ENCODE measurements at places on chromosomes 11 and 22.

GRCh38 chr11:127137771-127138280 is 137.3 kb upstream of the KIRREL3 start:
- no peak overlapping the region for H3K27ac ChIP-seq
- H3K27me3 ChIP-seq: no peaks in the 10 kb centered on the region
- no peak overlapping the region for H3K4me3 ChIP-seq
- no peaks in the 10 kb centered on the region for H3K36me3 ChIP-seq
- H3K4me1 ChIP-seq: no peaks in the 10 kb centered on the region
- no peak for DNase-seq

GRCh38 chr11:85021058-85021457 is 606.1 kb downstream of the DLG2 start:
- H3K4me1 ChIP-seq: no peaks in the 10 kb centered on the region
- no peak overlapping the region for H3K27ac ChIP-seq
- H3K36me3 ChIP-seq: no peaks in the 10 kb centered on the region
- no peak for DNase-seq
- no peaks in the 10 kb centered on the region for H3K27me3 ChIP-seq

DNA sequence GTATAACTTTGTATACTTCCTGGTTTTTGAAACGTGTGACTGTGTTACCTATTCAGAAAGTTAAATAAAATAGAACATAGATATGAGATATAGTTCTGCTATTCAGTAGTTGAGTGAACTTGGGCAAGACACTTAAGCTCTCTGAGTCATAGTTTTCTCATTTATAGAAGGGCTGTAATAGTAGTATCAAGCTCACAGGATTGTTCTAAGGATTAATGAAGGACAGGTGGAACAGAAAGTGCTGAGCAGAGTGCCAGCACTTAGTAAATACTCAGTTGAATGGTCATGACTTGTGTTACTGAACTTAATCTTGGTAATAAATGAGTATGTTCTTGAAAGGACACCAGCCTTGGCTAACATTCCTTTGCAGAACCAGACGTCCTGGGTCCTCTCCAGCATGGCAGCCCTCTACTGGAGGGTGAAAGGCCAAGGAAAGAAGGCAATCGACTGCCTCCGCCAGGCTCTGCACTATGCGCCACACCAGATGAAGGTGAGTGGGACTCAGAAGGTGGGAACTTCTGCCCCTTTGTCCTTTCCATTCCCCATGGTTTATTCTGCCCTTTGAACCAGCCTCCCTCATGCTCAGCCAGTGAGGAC is 131.2 kb downstream of the TTC17 start:
- DNase-seq: no peak
- no peak overlapping the region for H3K27ac ChIP-seq
- H3K27me3 ChIP-seq: no peaks in the 10 kb centered on the region
- no peak overlapping the region for H3K4me3 ChIP-seq

DNA sequence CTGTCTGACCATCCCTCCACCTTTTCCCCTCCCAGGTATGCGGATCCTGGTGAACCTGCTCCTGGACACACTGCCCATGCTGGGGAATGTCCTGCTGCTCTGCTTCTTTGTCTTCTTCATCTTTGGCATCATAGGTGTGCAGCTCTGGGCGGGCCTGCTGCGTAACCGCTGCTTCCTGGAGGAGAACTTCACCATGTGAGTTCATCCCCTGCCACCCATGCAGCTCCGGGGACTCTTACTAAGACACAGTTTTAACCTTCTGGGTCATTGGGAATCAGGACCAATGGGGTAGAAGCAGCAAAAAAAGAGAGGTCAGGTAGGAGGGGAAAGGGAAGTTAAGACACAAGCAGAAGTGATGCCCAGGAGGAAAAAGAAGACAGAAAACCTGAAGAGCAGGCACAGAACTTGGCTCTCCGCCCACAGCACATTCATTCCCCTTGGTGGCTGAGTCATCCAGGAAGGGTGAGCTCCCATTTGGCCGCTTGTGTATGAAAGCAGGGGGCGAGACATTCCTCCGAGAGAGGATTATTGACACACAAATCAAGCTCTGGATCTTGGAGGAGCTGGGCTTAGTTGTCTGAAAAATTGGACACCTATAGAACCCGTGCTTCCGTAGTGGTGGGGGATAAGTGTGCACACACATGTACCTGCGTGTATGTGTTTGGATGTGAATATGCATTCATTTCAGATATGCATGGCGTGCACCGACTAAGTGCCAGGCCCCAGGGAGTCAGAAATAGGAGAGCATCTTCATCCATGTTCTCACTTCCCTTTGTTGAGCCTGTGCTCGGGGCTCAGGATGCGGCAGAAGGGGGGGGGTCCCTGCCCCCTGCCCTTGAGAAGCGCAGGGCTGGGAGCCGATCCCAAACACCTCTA is 64.2 kb downstream of the CACNA1I start:
- no peaks in the 10 kb centered on the region for H3K36me3 ChIP-seq
- H3K27ac ChIP-seq: no peak overlapping the region
- DNase-seq: no peak

DNA sequence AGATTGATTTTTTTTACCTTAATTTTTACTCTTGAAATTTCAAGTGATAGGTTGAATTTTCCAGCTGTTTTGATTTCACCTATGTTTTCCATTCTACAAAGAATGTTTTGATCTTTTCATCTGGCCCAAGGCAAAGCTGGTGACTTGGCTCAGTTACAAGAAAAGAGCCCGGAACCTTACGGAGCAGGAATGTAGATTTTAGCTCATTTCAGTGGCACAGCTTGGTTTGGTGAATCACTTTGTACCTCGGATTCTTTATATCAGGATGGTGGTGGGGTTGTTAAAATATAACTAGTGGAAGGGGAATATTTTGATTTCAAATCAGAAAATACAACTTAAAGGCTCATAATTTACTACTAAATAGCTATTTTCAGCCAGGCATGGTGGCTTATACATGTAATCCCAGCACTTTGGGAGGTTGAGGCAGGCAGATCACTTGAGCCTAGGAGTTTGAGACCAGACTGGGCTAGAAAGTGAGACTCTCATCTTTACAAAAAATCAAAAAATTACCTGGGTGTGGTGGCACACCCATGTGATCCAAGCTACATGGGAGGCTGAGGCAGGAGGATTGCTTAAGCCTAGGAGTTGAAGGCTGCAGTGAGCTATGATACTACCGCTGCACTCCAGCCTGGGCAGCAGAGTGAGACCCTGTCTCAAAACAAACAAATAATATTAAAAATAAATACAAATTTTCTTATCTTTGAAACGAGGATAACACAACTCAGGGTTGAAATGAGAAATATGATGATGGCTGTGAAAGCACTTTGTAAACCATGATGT is 9.4 kb upstream of the GRIK4 start:
- no peak overlapping the region for H3K4me3 ChIP-seq
- no peak for DNase-seq
- no peak overlapping the region for H3K27ac ChIP-seq
- no peaks in the 10 kb centered on the region for H3K36me3 ChIP-seq

DNA sequence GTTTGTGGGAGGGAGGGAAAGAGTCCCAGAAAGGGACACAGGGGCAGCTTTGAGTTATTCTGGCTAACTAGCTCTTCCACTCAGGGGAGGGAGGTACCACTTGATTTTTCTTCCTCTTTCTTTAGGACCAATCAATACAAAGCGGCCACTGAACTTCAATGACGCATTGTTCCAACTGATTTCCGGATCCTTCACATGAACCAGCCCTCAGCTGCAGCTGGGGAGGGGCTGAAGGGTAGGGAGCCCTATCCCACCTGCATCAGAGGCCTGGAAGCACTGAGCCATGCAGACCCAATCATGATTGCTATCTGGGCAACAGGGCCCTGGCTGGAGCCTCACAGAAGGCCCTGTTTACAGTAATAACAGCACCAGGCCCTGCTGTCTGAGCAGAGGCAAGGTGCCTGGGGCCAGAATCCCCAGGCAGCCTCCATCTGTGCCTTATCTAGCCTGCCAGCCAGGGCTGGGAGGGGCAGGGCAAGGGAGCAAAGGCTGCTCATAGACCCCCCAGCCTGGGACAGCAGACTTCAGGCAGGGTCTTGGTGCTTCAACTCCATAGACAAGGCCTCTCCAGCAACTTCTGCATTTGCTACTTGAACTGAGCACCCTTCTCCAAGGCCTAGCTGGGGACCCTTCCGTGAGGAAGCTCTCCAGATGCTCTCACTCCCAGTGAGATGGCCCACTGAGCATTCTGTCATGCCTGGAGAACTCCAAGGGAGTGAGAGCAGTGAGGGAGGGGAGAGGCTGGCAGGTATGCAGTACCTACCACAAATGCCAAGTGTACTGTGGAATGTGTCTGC is 22.5 kb downstream of the CLPB start:
- DNase-seq: no peak
- H3K4me1 ChIP-seq: peaks cover 4% of the 10 kb centered on the region
- H3K36me3 ChIP-seq: no peaks in the 10 kb centered on the region
- H3K4me3 ChIP-seq: no peak overlapping the region
- no peaks in the 10 kb centered on the region for H3K27me3 ChIP-seq

- H3K4me3 ChIP-seq: no peak overlapping the region
- H3K36me3 ChIP-seq: peaks cover 12% of the 10 kb centered on the region
- no peak overlapping the region for H3K27ac ChIP-seq
- no peaks in the 10 kb centered on the region for H3K27me3 ChIP-seq
- no peak for DNase-seq
Observed at GRCh38 chr22:38244106-38244505, 28.7 kb downstream of the TMEM184B start.

DNA sequence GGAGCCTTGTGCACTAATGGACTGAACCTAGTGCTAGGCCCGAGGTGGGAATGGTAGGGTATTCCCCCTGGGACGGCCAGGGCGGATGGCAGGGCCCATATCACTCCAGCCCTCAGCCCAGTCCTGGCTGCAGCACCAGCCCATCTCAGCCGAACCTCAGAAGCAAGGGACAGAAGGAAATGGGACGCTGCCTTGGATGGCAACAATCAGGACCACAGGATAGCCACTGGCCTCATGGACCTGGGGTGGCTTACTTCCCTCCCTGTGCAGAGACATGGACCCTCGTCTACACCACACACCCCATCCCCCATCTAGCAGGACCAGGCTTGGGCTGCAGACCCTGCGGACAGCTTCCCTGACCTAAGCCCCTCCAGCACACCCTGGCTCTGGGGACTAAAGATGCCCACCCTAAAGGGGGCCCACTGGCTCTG is 24.1 kb downstream of the ARVCF start:
- no peaks in the 10 kb centered on the region for H3K27me3 ChIP-seq
- H3K4me3 ChIP-seq: no peak overlapping the region
- H3K36me3 ChIP-seq: no peaks in the 10 kb centered on the region
- H3K4me1 ChIP-seq: no peaks in the 10 kb centered on the region

DNA sequence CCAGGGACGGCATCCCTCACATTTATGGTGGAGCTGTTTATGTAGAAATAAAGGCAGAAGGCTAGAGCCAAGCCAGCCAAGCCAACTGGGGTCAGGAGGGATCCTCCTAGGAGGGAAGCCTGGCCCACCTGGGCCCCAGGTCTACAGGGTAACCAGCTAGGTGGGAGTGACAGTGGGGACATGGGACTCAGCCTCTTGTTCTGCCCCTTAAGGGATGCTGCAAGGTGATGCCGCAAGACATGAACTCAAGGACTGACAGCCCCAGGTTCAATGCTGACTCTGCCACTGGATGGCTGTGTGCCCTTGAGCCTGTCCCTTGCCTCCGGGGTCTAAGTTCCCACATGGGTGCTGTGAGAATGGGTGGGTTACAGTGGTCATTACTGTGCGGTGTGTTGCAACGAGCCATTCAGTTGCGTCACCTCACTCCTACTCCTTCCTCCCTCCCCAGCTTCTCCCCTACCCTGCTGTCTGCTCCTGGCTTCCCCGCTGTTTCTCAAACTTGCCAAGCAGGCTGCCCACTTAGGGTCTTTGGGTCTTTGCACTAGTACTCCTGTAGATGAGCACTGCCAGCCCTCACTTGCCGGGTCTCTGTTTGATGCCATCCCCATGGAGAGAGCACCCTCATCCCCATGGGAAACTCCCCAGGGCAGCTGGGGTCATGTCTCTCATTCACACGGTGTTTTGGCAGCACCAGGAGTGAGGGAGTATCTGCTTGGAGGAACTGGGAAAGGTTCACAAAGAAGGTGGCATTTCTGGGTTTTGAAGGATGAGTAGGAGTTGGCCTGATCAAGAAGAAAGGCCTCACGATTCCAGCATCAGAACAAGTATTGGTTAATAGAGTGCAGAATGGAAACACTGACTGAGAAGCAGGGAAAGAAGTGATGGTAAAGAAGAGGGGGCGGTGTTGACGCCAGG is 43.0 kb upstream of the RTL6 start:
- no peaks in the 10 kb centered on the region for H3K27me3 ChIP-seq
- H3K4me3 ChIP-seq: no peak overlapping the region
- no peak overlapping the region for H3K27ac ChIP-seq
- H3K36me3 ChIP-seq: no peaks in the 10 kb centered on the region
- peaks cover 6% of the 10 kb centered on the region for H3K4me1 ChIP-seq

DNA sequence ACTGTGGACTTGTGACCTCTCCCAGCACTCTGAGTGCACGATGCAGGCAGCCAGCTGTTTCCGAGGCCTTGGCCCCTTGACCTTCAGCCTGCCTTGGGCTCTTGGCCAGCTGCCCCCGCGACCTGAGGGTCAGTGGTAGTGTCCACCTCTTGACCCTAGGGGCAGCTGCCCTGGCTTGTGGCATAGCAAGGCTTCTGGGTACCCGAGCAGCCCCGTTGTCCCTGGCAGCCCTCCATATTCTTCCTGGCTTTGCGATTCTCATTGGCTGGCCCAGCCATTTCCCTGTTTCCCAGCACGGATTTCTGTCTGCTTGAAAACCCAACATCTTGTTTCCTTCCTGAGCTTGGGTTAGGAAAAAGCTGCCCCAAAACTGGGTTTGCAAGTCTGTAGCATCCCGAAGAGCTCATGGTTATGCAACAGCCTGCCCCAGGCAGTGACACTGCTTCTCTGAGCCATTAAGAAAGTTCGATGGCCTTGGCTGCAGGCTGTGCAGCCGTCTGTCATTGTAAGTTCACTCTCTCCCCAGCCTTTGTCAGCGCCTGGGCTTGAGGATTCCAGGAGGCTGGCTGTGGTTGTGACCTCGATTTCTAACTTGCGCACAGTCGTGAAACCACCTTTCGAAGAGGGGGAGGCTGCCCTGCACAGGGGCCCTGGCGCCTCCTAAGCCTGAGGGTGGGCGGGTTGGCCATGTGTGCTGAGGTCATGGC is 48.8 kb downstream of the FBLN1 start:
- no peak overlapping the region for H3K27ac ChIP-seq
- no peak overlapping the region for H3K4me3 ChIP-seq
- H3K36me3 ChIP-seq: peaks cover 34% of the 10 kb centered on the region

GRCh38 chr11:120245434-120245833 is 5.5 kb downstream of the POU2F3 start:
- H3K4me3 ChIP-seq: no peak overlapping the region
- H3K27me3 ChIP-seq: peaks cover 15% of the 10 kb centered on the region
- no peak for DNase-seq
- H3K4me1 ChIP-seq: peaks cover 4% of the 10 kb centered on the region

DNA sequence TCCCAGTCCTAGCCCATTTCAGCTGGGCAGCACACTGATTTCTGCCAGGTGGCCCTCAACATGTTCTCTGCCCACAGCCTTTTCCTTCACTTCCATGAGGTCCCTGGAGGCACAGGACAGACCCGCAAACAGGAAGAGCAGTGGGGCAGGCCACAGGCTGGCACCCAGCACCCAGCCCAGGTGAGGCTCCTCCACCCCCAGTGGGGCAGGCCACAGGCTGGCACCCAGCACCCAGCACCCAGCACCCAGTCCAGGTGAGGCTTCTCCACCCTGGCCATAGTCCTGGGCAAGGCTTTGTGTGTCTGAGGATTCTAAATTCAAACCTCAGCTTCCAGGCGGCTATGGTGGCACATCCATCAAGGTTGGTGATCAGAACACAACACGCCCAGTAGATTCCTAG is 1413.0 kb downstream of the BRD1 start:
- no peaks in the 10 kb centered on the region for H3K4me1 ChIP-seq
- H3K27ac ChIP-seq: no peak overlapping the region
- no peak overlapping the region for H3K4me3 ChIP-seq
- no peaks in the 10 kb centered on the region for H3K36me3 ChIP-seq
- no peaks in the 10 kb centered on the region for H3K27me3 ChIP-seq

All from H1 (cell line).